ENCODE measurements at places on chromosomes 7 and 10. TPM values are rescaled to one million over a fixed set of nuclear protein-coding genes. Genes with fewer than 3 reads are reported as not detected.

NUDCD3 gene
- total RNA-seq, result 151 TPM

CFAP58 gene
- total RNA-seq, result 2.2 TPM

PTF1A gene
- total RNA-seq, result not detected

ZNF488 gene
- 3.3 TPM for total RNA-seq

PON3 gene
- not detected for total RNA-seq

WNT2 gene
- total RNA-seq, result not detected

GPR37 gene
- 6.3 TPM for total RNA-seq

INA gene
- 625 TPM for total RNA-seq

- no peak for DNase-seq
These were observed 34.7 kb upstream of the KMT2E start for GRCh38 chr7:104979167-104979841.

DNA sequence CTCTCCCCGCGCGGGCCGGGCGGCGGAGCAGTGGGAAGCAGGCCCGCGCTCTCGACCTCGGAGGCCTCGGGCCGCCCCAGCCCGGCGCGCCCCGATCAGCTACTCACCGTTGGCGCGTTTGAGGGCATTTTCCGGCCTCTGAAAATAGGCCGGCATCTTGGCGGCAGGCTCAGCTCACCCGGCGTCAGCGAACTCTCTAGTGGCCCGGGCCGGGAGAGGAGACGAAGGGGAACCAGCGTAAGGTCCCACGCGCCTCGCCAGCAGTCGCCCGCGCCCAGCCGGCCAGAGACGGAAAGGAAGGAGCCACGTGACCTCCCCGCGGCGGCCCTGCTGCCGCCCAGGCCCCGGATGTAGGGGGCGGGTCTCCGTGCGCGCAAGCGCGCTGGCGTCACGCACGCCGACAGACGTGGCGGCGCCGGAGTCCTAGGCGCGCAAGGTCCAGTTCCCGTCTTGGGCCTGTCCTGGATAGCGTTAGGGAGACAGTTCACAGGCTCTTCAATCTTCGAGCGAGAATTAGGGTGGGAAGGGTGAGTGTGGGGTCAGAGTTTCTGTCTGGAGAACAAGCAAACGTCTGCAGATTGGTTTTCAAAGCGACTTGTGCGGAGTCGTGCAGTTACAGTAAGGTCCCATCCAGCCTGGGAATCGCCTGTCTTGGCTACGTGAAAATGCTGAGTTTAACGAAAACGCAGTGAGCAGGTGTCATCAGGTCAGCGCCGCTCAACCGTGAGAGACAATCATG lies at the start of gene EIF3A:
Gene EIF3A (minus strand): TSS at position 297 of the 739 bp plus-strand sequence. CDS start 141 bp downstream, at position 156.
- DNase-seq, result peak; percentile 93

DNA sequence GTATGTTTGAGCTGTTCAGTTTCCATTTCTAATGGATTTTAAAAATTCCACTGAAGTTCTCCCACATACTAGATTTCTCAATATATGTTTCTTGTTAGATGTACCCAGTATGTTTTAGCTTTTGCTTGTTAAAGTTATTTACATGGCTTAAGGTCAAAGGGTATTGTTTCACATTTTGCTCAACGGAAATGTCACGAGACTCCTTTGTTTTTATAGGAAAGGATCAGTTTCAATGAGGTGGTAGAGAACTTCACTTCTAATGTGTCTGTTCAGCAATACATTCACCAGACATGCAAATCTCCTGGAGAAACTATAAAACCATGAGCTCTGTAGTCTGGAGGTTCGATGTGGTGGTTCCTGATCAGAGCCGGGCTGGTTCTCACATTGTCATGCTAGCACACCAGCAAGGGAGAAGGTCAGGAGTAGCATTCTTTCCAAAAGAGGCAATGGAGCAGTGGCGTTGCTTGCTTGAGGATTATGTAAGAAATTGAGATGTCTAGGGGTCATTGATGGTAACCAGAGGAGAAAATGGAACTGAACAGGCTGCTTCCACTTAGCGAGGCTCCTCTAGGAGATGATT lies 114.0 kb downstream of the RAB18 start:
- DNase-seq, result no peak

DNA sequence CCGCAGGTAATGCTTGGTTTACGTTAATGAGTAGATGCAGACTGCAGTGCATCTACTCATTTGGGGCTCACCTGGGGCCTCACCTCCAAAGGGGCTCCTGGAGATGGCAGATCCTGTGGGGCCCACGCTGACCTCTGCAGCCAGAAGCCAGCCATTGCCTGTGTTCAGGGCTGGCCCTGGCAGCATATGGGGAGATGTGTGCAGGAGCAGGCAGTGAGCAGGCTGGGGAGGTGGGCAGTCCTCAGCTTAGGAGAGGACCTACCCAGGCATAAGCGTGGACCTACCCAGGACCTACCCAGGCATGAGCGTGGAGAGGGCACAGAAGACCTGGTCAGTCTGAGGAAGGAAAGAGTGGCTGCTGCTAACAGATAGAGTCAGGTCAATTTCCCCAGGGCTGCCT lies 178.5 kb downstream of the PTPRN2 start:
- DNase-seq, result no peak

GRCh38 chr7:90383861-90384260 lies 19.4 kb upstream of the CLDN12 start:
- DNase-seq, result no peak

GRCh38 chr7:114989531-114989930 lies 67.6 kb downstream of the MDFIC start:
- DNase-seq, result no peak

GRCh38 chr10:133195096-133195495 lies 34.9 kb upstream of the UTF1 start:
- DNase-seq, result peak; percentile 11

GRCh38 chr7:64887756-64888508 lies 15.1 kb upstream of the ZNF273 start:
- peak; percentile 74 for DNase-seq

GRCh38 chr7:157580324-157580723 lies 243.5 kb downstream of the DNAJB6 start:
- no peak for DNase-seq

GRCh38 chr10:112565434-112566053 lies 118.5 kb downstream of the VTI1A start:
- DNase-seq, result peak; percentile 20

- no peak for DNase-seq
These were observed 46.1 kb upstream of the RAB18 start for GRCh38 chr10:27457966-27458365.

- DNase-seq, result no peak
These were observed 81.9 kb downstream of the GPR141 start for GRCh38 chr7:37765421-37765829.

DNA sequence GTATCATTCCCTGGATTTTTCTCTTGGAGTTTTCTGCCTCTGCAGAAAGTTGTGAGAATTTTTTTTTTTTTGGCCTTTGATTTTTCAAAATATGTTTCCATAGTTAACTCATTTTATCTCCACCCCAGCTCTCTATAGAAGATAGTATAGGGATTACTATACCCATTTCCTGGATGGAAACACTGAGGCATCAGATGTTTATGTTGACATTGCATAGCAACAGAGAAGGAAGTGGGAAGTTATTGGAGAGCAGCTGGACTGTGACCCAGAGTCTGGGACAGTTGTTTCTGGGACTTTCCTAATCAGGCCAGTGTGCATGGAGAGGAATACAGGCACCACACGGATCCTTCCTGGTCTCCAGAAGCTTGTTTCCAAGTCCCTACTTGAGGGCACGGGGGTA lies 158.0 kb downstream of the CDH23 start:
- no peak for DNase-seq

DNA sequence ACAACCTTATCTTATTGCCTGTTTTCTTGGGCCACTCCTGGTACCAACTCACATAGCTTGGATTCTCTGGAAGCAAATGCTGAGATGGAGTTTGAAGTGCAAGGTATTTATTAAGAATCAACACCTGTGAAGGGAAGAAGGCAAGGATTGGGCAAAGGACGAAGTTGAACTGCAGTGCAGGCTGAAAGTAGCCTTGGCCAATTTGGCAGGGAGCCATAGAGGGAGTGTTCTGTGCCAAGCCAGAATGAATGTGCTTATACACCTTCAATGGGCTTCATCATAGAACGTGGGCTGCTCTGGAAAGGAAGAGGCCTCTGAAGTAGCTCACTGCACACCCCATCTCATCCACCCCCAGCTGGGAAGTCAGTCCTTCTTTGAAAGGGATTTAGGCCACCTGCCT lies 79.8 kb upstream of the IFRD1 start:
- no peak for DNase-seq

DNA sequence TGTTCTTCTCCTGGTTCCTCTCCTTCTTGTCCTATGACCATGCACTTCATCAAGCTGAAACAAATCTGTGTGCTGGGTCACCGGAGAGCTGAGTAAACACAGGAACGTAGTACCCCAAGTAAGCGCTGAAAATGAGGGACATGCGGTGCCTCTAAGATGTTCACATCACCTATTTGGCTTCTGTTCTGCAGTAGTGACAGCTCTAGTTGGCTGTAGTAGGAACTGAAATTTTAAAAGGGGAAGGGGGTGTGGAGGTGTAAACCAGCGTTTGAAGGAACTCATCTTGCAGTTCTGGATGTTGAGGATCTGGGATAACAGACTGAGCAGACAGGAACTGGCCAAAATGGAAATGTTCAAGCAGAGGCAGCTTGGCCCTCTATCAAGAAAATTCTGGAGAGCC lies 85.2 kb downstream of the WNT2 start:
- no peak for DNase-seq

GRCh38 chr7:24783698-24784097 lies 26.4 kb upstream of the GSDME start:
- DNase-seq, result no peak

Data from glutamatergic neuron (in vitro differentiated cells).